ENCODE measurements at places on chromosomes 5 and 9.
A peak's percentile ranks its signal among the peaks of the same experiment; 100 is the strongest.

GRCh38 chr5:150106674-150107426, 20.5 kb upstream of the CSF1R start:
- peak; percentile 7 for DNase-seq

- no peak for DNase-seq
Measured at GRCh38 chr9:136784997-136785361, 6.2 kb upstream of the TMEM141 start.

GRCh38 chr5:133423618-133424282, 188.6 kb downstream of the FSTL4 start:
- peak; percentile 50 for DNase-seq

- no peak for DNase-seq
Measured at GRCh38 chr5:54756796-54757402, 228.5 kb downstream of the ESM1 start.

GRCh38 chr5:6484446-6484845, 35.8 kb downstream of the UBE2QL1 start:
- DNase-seq, result no peak

DNA sequence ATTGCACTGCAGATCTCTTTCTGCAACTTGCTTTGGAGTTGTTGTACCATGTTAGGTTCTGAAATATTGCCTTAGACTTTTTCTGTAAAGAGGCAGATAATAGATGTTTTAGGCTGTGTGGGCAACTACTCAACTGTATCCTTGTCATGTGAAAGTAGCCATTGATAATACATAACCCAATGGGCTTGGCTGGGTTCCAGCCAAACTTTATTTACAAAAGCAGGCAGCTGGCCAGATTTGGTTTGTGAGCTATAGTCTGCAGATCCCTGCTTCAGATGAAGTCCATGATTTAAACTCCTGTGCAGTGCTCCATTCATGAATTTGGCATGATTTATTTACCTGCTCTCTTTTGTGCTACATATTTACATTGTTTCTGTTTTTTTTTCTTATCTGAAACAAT, 300.4 kb downstream of the IRX2 start:
- DNase-seq, result peak; percentile 47

Data from NCI-H1417 (cell line).